B cell (primary cell): ENCODE measurements at places on chromosomes 12 and 14.
A peak's percentile ranks its signal among the peaks of the same experiment; 100 is the strongest.

- no peak for DNase-seq
These were observed 112.3 kb downstream of the PLXNC1 start for GRCh38 chr12:94260717-94261116.

- DNase-seq: no peak
These were observed 29.7 kb upstream of the IGF1 start for GRCh38 chr12:102510031-102510430.

GRCh38 chr14:102316338-102316742 is 3.2 kb upstream of the ZNF839 start:
- no peak for DNase-seq

- DNase-seq: no peak
These were observed 22.1 kb downstream of the MTHFD1 start for GRCh38 chr14:64410084-64410774.

GRCh38 chr12:53105256-53105655 is 2.0 kb downstream of the SOAT2 start:
- DNase-seq: no peak

GRCh38 chr12:42725809-42726208 is 136.3 kb upstream of the PRICKLE1 start:
- no peak for DNase-seq

DNA sequence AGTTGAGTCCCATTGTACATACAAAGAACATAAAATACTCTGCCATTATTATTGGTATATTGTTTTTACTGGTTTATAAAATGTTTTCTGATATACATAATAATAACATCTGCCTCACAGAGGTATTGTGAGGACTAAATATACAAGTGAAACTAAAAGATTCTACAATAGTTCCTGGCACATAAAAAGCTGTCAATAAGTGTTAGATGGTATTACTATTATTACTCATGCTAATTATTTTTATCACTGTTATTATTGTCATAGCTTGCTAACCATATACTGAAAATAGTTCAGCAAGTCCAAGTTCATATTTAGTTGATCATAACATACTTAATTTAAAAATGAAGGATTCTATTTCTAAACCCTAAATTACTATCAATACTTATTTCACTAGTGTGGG is 34.4 kb downstream of the BTG1 start:
- no peak for DNase-seq

DNA sequence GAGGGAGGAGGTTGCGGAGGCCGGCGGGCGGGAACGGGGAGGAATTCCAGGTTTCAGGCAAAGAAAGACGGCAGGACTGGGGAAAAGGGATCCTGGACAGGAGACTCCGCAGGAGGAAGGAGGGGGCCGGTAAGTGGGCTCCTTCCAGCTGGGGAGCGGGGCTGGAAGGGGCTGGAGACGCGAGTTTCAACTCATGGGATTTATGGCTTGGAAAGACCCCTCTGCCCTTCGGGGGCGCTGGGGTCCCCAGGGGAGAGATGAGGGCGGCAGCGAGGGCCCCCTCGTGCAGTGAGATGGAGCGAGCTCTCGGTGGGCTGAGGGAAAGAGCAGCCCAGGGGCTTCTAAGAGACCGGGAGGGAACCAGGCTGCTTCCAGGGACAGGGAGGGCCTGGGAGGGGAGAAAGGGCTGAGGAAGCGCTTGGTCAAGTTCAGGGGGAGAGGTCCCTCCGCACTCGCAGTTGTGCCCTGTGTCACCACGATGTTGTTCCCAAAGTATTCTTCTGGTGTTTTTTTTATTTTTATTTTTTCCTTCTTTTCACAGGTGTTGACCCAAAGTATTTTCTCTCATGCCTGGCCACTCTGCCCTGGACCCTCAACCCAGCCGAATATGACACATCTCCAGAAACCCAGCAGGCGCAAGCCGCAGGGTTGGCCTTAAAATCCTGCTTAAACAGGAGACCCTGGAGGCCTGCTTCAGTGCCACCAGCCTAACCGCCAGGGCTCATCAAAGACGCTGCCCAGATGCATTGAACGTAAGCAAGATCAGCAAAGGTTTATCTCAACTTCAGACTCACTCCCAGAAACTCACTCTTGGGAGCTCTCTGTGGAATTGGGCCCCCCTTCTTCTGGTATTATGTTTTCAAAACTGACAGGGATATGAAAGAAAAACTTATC is 16.1 kb downstream of the TNFAIP2 start:
- no peak for DNase-seq

- peak; percentile 61 for DNase-seq
These were observed 2.1 kb upstream of the INHBE start for GRCh38 chr12:57452937-57453509.

DNA sequence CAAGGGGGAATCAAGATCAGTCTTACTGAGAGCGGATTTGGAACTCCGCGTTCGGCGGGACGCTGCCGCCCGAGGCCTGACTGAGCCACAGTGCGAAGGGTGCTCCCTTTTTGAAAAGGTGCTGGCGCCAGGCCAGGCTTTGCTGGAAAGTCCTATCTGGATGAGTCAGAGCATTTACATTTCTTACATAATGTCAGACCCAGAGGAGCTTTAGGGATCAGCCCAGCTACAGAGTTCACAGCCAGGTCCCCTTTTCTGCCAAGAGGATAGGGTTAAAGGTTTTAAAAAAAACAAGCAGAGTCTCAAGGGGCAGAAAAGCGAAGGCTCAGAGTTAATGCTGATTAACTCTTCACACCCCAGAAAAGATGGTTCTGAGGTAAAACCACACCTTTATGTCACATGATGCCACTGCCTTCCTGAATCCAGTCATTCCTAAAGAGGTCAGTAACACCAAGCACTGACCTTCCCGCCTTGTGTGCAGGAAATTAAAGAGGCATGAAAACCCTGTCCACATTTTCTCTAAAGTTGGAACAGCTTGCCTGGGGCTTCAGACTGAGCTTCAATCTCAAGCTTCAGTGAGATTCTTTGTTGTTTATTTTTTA is 11.7 kb upstream of the FBXL14 start:
- peak; percentile 41 for DNase-seq

- DNase-seq: peak; percentile 59
These were observed 9.3 kb downstream of the STAC3 start for GRCh38 chr12:57241402-57242310.

GRCh38 chr12:51362747-51363342 is 16.4 kb upstream of the CELA1 start:
- DNase-seq: no peak

- peak; percentile 74 for DNase-seq
These were observed at the start of gene C1R for GRCh38 chr12:7092229-7092985. C1R (minus strand) TSS chr12:7092445; CDS start chr12:7092388, 57 bp downstream.

DNA sequence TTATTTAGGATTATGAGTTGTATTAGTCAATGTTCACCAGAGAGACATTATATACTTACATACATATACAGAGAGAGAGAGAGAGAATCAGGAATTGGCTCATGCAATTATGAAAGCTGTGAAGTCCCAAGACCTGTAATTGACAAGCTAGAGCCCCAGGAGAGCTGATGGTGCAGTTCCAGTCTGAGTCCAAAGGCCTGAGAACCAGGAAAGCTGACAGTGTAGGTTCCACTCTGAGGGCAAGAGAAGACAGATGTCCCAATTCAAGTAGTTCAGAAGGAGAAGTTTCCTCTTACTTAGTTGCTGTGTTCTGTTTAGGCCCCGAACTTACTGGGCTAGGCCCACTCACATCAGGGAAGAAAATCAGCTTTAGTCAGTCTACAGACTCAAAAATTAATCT is 76.4 kb upstream of the FICD start:
- no peak for DNase-seq

GRCh38 chr12:132523576-132524331 is 33.8 kb downstream of the FBRSL1 start:
- DNase-seq: peak; percentile 82

- DNase-seq: peak; percentile 57
These were observed 7.3 kb downstream of the MSI1 start for GRCh38 chr12:120361506-120362208.

GRCh38 chr14:95173518-95173917 is 16.2 kb upstream of the DICER1 start:
- DNase-seq: no peak
